Mucosa of gallbladder (tissue), 1 donor: ENCODE measurements at places on chromosomes 1 and 21. TPM values are rescaled to one million over a fixed set of nuclear protein-coding genes. Genes with fewer than 3 reads are reported as not detected.
A peak's percentile ranks its signal among the peaks of the same experiment; 100 is the strongest.

The OR2M3 gene
- not detected for total RNA-seq

DNA sequence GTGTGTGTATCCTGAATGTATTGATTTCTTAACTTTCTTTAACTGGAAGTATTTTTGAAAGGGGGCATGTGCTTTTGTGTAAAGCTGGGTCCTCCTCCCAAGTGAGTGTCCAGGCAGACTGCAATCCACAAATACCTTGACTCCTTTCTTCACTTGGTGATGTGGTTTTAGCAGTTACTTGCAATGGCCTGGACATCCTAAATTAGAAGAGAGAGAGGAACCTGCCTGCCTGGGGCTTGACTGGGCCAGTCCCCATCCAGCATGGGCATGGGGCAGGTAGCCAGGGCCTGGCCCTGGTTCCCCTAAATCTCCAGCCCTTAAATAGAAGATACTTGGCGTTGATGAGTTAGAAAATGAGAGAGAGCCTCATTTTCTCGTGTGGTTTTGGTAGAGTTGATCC, 159.7 kb downstream of the PGBD5 start:
- DNase-seq = no peak

DNA sequence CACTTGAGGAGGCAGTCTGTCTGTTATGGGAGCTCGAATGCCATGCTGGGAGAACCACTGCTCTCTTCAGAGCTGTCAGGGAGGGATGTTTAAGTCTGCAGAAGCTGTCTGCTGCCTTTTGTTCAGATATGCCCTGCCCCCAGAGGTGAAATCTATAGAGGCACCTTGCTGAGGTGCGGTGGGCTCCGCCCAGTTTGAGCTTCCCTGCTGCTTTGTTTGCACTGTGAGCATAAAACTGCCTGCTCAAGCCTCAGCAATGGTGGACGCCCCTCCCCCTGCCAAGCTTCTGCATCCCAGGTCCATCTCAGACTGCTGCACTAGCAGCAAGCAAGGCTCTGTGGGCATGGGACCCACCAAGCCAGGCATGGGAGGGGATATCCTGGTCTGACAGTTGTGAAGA, 247.5 kb downstream of the LMX1A start:
- no peak for DNase-seq

DNA sequence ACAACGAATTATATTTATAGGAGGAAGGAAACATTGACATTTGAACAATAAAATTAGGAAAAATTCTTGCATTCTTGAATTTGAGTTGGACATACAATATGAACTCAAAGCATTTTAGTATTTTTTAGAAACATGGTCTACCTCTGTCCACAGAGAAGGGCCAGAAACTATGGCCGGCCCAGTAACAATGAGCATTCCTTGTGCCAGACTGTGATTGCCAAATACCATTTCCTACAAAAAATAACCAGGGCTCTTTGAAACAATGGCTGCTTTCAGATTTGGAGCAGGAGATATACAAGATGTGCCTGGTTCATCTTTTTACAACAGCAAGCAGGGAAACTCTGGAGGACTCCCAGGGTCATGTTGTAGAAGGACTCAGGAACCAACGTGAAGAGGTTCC, 38.4 kb downstream of the NOS1AP start:
- no peak for DNase-seq

DNA sequence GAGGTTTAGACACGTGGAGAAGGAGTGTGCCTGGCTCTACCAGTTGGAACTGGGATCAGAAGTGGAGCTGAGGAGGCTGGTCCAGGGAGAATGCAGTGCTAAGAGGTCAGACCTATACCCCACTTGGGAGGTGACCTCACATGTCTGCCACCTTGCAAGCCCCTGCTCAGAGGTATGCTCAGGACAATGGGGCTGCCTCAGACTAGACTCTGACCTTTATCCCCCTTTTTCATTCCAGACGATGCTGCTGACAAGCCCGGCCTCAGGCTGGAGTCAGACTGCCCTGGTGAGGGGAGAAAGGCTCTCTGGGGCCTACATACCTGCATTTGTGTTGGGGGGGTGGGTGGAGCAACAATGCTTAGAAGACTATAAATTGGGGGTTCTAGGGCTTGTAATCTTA, 5.2 kb downstream of the KCNJ10 start:
- DNase-seq = no peak

The SRGAP2 gene
- 49.2 TPM for total RNA-seq

GRCh38 chr1:244028701-244029100, 22.4 kb upstream of the ZBTB18 start:
- DNase-seq = no peak

DNA sequence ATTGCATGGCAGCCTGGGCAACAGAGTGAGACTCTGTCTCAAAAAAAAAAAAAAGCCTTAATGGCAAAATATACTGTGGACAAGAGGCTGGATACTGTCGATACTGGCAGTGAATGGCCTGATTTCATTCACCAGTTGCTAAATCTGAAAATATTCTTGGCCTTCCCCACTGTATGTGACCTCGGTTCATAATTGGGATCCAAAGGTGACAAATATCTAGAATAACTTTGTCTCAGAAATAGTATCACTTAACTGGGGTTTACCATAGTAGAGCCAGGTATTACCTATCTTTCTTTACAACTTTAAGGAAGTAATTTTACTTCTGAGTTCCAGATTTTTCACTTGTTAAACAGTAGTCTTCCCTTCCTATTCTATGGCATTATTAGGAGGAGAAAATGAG, 8.4 kb downstream of the MTF2 start:
- no peak for DNase-seq

DNA sequence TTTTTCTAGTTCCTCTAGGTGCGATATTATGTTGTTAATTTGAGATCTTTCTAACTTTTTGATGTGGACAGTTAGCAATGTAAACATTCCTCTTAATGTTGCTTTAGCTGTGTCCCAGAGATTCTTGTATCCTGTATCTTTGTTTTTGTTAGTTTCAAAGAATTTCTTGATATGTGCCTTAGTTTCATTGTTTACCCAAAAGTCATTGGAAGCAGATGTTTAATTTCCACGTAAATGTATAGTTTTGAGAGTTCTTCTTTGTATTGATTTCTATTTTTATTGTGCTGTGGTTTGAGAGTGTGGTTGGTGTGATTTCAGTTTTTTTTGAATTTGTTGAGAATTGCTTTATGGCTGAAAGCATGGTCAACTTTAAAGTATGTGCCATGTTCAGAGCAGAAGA, 319.4 kb downstream of the PTBP2 start:
- no peak for DNase-seq

DNA sequence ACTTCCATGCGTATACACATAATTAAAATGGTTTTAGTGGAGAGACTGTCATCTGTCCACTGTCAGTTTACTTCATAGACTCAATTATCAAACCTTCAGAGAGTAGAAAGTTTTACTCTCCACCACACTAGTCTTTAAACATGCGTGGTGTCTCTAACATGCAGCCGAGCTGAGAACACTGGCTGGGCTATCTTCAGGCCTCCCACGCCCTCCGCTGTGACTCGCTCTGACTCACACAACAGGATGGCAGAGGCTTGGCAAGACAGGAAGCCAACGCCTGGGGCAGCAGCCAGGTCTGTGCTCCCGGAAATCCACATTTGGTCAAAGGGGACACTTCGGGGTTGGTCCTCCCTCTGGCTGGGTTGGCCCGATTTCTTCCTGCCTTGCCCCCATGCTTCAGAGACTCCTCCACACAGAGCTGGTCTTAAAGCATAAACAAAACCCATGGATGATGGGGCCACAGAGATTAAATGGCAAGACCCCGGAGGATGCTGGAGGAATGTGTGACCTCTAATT, 22.7 kb upstream of the IFNGR2 start:
- DNase-seq = peak; percentile 91

DNA sequence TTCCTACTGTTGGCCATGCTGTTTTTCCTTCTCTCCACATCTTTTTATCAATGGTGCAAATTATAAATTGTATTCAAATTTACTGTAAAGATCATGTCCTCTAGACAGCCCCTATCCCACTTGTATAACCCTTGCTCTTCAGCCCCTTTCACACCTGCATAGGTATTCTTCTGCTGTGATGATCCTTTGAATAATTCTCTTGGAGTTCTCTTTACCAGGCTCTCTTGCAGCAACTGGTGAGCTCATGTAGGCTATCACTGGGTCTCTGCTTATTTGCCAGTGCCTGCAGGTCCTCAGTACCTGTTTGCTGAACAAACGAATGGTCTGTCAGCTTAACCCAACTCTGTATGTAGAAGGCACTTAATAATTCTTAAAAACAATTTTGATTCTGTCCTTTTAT, 8.2 kb downstream of the PTPRC start:
- DNase-seq = no peak

GRCh38 chr21:45146306-45146705, 71.9 kb downstream of the ADARB1 start:
- no peak for DNase-seq

- peak; percentile 50 for DNase-seq
These were observed 323.5 kb downstream of the SIPA1L2 start for GRCh38 chr1:232306269-232306961.

- peak; percentile 40 for DNase-seq
These were observed 11.6 kb upstream of the CD247 start for GRCh38 chr1:167529829-167530474.

GRCh38 chr1:245888809-245889208, 618.3 kb downstream of the SMYD3 start:
- no peak for DNase-seq

The ZNF697 gene
- total RNA-seq = 2.9 TPM

The PPM1J gene
- total RNA-seq = 1.1 TPM

The PCNX2 gene
- 28.4 TPM for total RNA-seq

The WNT3A gene
- total RNA-seq = 0.06 TPM

The HES5 gene
- 0.20 TPM for total RNA-seq

DNA sequence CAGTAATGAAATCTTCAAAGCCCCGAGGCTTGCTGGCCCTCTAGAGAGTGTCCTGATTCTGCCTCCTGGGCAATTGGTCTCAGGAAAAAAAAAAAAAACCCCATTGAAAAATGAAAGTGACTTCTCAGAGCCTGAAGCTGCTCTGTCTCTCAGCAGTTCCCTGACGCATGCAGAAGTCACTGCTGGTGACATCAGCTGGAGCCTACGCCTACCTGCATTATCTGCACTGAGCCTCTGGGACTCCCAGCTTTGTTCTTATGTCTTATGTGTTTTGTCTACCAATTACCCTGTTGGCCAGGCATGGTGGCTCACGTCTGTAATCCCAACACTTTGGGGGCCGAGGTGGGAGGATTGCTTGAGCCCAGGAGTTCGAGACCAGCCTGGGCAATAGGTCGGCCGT, 10.1 kb upstream of the SLC25A33 start:
- DNase-seq = no peak

The TCHHL1 gene
- not detected for total RNA-seq

DNA sequence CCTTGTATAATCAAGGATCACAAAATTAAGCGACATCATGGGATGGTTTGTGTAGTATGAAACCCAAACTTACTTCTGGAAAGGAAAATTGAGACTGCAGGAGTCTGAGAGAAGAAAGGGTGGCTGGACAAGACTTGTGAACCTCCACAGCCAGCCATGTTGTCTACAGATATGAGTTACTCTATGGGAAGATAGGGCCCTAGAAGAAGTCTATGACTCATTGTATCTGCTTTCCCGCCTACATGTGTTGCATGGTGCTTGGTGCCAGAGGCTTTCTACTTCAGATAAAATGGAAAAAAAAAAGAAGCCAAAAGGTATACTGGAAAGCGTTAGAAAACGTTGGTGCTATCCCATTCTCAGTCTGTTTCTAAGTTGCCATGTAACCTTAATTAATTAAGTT, 18.7 kb upstream of the OR6N2 start:
- no peak for DNase-seq
